GM23248 (cell line): ENCODE measurements at places on chromosomes 6 and 20. TPM values are rescaled to one million over a fixed set of nuclear protein-coding genes. Genes with fewer than 3 reads are reported as not detected.

DNA sequence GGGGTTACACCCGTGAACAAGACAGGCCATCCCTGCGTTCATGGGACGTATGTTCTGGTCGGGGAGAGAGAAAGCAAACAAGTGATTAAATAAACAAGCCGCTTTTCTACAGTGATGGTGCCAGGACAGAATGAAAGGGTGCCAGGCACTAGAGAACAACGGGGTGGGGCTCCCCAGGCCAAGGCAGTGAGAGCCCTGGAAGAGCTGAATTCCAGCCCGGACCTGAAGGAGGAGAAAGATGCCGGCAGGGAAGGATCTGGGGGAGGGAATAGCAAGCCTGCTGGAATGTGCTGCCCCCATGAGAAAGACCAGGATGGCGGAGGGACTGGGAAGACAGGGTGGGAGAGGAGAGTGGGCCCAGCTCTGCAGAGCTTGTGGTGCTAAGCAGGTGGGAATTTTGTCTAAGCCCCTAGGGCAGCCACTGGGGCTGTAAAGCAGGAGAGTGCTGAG lies 7.5 kb downstream of the SNAI1 start:
- peaks cover 53% of the 10 kb centered on the region for H3K4me1 ChIP-seq
- peak overlapping the region; percentile 89 for H3K27ac ChIP-seq
- DNase-seq: peak; percentile 71
- H3K36me3 ChIP-seq: no peaks in the 10 kb centered on the region
- no peak overlapping the region for H3K4me3 ChIP-seq
- H3K27me3 ChIP-seq: no peaks in the 10 kb centered on the region

- no peak within 1 kb of the TSS for H3K4me3 ChIP-seq
- no peaks in the 10 kb centered on the region for H3K36me3 ChIP-seq
- H3K27me3 ChIP-seq: no peaks in the 10 kb centered on the region
- H3K4me1 ChIP-seq: no peaks in the 10 kb centered on the region
Observed at GRCh38 chr6:54308289-54308985, at the start of gene TINAG. TINAG (plus strand) TSS chr6:54308441; CDS start chr6:54308551, 110 bp downstream.

DNA sequence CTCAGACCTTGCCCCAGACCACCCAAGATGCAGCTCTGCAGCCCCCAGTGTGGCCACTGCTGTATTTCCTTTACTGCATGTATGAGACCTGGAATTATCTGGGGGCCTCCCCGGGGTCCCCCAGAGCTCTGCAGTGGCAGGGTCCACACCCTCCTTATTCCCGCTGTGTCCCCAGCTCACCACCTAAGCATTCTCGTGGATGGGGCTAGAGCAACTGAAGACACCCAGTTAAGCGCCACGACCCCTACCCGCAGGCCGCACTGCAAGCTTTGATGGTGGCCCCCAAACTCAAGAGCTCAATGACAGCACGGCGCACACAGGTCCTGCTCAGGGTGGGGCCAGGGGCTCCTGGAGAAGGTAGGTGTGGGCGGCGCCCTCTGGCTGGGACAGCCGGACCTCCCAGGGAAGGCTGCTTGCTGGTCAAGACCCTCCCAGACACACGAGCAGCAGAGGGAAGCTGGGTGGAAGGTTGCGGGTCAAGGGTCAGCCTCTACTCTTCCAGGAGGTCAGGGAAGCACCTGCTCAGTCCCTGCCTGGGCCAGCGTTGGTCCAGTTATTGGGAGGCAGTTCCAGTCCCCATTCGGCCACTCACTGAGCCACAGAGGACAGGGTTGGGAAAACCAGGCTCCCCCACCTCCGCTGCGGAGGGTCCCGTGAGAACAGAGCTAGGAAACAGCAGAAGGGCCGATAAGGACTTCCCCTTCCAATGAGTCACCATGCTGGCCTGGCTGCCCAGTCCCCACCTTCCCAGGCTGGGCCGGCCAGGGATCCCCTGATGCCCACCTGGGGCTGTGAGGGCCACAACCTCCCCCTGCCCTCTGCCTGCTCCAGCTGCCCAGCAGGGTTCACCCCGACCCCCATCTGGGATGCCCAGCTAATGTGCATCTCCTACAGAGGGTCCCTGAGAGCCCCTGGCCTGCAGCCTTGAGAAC lies 2.9 kb downstream of the LAMA5 start:
- H3K4me3 ChIP-seq: no peak overlapping the region
- H3K27me3 ChIP-seq: peaks cover 9% of the 10 kb centered on the region; the same call in 1 of the 2 replicates
- peaks cover 13% of the 10 kb centered on the region for H3K4me1 ChIP-seq
- no peak for DNase-seq
- H3K36me3 ChIP-seq: no peaks in the 10 kb centered on the region

- H3K27ac ChIP-seq: peak overlapping the region; percentile 96
- H3K36me3 ChIP-seq: no peaks in the 10 kb centered on the region
- peak; percentile 92 for DNase-seq
- peak overlapping the region; percentile 27; the same call in 1 of the 2 replicates for H3K4me3 ChIP-seq
Observed at GRCh38 chr6:166595061-166595780, 8.7 kb upstream of the RAMACL start.

DNA sequence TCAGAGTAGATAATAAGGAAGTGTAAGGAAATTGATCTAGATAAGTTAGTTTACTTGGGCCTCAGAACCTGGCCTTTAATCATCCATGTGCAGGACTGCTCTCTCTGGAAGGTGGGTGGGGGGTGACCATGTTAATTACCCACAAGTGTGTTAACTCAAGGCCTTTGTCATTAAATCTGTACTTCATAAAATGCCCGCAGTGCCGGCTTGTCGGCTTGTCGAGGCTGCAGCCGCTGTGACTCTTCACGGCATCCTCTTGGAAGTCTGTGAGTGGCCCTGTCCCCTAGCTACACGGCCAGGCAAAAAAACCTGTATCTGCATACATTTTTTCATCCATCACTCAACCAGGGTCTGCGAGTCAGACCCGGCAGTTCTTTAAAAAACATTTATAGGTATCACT lies 70.9 kb upstream of the ASCC3 start:
- H3K4me3 ChIP-seq: no peak overlapping the region
- no peaks in the 10 kb centered on the region for H3K36me3 ChIP-seq
- DNase-seq: no peak
- no peak overlapping the region for H3K27ac ChIP-seq

DNA sequence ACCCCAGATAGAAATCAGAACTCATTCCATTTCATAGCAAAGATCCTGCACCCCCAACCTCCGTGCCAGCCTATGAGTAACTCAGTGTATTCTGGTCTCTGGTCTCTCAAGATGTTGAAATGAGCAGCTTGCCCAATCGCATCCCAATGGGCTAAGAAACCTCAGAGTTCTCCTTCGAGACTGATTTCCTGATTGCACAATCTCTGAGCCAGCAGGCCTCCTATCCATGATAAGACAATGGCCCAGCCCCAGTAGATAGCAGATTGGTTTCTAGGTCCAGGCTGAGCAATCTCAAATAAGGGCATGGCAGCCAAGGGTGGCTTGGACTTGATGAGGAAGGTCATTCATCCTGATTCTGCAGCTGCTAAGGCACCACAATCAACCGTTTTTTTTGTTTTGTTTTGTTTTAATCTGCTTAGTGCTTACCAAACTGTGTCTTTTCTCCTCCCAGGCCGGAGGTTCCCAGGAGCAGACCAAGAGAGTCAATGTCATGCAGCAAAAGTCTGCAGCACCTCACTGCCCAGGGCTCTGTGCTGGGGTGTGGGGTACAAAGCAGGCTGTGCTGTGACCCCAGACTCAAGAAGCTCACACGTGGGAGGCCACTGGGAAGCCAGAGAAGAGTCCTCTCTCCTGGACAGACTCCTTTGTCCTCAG lies 125.1 kb upstream of the NXT1 start:
- H3K4me1 ChIP-seq: peaks cover 36% of the 10 kb centered on the region
- H3K4me3 ChIP-seq: no peak overlapping the region
- H3K36me3 ChIP-seq: no peaks in the 10 kb centered on the region
- H3K27ac ChIP-seq: peak overlapping the region; percentile 39
- H3K27me3 ChIP-seq: no peaks in the 10 kb centered on the region

GRCh38 chr6:75353644-75354043 lies 69.1 kb upstream of the TMEM30A start:
- H3K4me1 ChIP-seq: no peaks in the 10 kb centered on the region
- no peak for DNase-seq
- no peak overlapping the region for H3K4me3 ChIP-seq

DNA sequence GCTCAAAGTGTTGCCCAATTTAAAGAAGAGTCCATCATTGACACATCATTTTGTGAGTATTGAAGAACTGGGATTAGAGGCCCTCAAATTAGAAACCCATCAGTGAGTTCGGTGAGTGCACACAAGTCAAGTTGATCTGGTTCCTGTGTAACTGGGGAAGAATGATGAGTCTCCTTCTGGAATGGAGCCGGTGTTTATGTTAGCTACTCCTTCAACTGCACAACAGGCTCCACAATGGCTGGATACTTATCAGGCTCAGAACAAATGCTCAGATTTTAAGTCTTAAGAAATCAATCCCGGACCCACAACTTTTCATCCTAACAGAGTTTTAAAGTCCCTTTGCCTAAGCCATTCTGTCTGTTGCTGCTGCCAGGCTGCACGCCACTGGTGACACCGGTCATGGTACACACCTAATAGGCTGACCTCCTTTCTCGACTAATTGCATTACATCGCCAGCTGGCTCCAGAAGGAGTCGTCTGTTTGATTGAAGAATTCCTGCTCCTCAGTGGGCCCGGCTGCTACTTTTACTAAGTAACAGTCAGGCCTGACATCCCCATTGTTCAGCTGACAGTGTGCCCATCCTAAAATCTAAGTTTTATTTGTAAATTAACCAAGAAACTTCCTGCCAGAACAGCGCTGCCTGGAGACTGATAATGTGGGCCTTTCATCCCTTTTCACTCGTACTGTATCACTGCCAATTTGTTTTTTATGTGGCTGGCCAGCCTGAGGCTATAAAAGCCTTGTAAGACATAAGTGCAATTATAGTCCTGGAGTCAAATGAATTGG lies 130.4 kb downstream of the INSM1 start:
- no peaks in the 10 kb centered on the region for H3K27me3 ChIP-seq
- 0 out of 2 replicates have a peak overlapping the region, but pooled peaks have one; percentile 17 for H3K27ac ChIP-seq
- H3K4me1 ChIP-seq: no peaks in the 10 kb centered on the region
- peak; percentile 43 for DNase-seq
- no peaks in the 10 kb centered on the region for H3K36me3 ChIP-seq

DNA sequence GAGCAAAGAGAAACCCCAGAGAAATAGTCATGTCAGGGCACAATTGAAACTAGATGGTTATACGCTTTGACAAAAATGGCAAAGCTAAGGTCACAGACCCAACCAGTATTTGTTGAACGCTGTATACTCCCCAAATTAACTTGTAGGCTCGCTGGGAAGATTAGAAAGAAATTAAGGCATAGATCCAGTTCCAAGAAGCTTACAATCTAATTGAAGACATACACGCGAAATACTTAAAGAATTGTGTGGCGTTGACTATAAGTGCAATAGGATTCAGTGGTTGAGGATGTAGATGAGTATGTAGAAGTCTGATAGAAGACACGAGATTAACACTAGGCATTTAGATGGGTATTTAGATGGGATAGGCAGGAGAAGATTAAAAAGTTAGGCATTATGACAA lies 525 bp downstream of the FAM229B start:
- peak overlapping the region; percentile 90 for H3K4me3 ChIP-seq
- peak; percentile 54 for DNase-seq
- peaks cover 9% of the 10 kb centered on the region for H3K4me1 ChIP-seq
- H3K27me3 ChIP-seq: no peaks in the 10 kb centered on the region

GRCh38 chr20:37282556-37282955 lies 6.9 kb upstream of the MANBAL start:
- DNase-seq: peak; percentile 94
- peaks cover 12% of the 10 kb centered on the region for H3K4me1 ChIP-seq
- no peak overlapping the region for H3K4me3 ChIP-seq
- H3K36me3 ChIP-seq: no peaks in the 10 kb centered on the region

GRCh38 chr20:3739054-3739925 lies 6.8 kb downstream of the HSPA12B start:
- H3K4me3 ChIP-seq: no peak overlapping the region
- H3K27me3 ChIP-seq: no peaks in the 10 kb centered on the region
- H3K27ac ChIP-seq: no peak overlapping the region
- H3K4me1 ChIP-seq: no peaks in the 10 kb centered on the region

GRCh38 chr20:11502061-11502460 lies 415.6 kb upstream of the BTBD3 start:
- H3K36me3 ChIP-seq: no peaks in the 10 kb centered on the region
- peaks cover 3% of the 10 kb centered on the region; the same call in 1 of the 2 replicates for H3K27me3 ChIP-seq
- no peak overlapping the region for H3K27ac ChIP-seq
- no peak overlapping the region for H3K4me3 ChIP-seq
- no peaks in the 10 kb centered on the region for H3K4me1 ChIP-seq
- peak; percentile 9 for DNase-seq

GRCh38 chr6:95169775-95170174 lies 407.6 kb upstream of the MANEA start:
- H3K36me3 ChIP-seq: no peaks in the 10 kb centered on the region
- no peaks in the 10 kb centered on the region for H3K27me3 ChIP-seq
- no peak overlapping the region for H3K27ac ChIP-seq
- no peak overlapping the region for H3K4me3 ChIP-seq

DNA sequence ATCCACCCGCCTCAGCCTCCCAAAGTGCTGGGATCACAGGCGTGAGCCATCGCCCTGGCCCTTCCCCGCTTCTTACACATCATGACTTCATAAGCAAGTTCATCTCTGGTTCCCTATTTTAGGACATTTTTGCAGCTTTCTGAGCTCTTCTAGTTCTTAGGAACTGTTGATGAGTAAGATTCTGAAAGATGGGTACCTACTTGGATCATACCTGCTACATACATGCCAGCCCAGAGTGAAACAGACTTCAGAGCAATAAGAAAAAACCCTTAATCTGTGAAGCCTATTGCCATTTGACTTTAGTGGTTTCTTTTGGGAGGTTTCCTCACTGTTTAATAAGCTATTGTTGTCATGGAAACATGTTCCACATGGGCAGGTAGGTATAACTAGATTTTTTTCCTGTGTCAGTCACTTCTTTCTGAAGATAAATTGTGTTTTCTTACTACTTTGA lies 27.9 kb upstream of the TMEM217 start:
- no peaks in the 10 kb centered on the region for H3K27me3 ChIP-seq
- no peak overlapping the region for H3K27ac ChIP-seq
- DNase-seq: no peak
- no peak overlapping the region for H3K4me3 ChIP-seq
- peaks cover 42% of the 10 kb centered on the region for H3K36me3 ChIP-seq

DNA sequence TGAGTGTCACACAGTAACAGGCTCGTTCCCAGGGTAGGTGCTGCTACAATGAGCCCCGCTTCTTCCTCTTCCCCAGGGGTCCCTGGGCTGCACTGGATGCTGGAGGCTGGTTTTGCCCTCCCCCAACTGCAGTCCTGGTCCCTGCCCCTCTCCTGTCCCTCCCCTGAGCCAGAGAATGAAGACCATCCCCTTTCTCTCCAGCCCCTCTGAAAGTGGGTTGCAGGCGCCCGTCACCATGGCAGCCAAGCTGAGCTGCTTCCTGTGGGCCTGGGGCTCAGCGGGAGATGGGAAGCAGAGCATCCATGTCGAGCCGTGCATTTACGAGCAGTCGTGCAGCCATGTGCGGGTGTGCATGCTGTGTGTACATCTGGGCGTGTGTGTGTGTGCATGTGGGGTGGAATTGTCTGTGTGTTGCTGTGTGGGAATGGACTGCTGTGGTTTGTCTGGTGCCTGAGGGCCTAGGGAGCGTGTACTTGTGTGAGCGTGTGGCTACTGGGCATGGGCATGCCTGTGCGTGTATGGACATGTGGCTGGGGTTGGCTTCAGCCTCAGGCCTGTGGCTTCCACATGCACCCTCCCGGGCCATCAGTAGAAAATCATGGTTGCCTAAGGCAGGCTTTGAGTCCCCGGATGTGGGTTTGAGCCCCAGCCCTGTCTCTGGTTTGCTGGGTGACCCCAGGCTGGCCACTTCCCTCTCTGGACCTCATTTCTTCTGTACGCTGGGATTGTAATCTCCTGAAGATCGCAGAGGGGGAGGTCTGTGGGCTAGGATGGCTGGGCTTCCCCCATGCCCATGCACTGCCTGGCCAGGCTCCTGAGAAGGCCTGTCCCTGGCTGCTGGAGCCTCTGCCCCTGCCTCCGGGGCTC lies 48.8 kb downstream of the SRC start:
- H3K27ac ChIP-seq: no peak overlapping the region
- DNase-seq: no peak
- no peaks in the 10 kb centered on the region for H3K27me3 ChIP-seq
- H3K4me3 ChIP-seq: no peak overlapping the region

Gene SLC12A5
- total RNA-seq: not detected in 2 replicates

Gene GRM1
- not detected in 2 replicates for total RNA-seq

Gene SLC13A3
- 0.89 and 2.4 TPM in 2 replicates for total RNA-seq

Gene HCRTR2
- not detected in 2 replicates for total RNA-seq

Gene CAGE1
- total RNA-seq: not detected in 2 replicates
